Osteoblast (primary cell): ENCODE measurements at places on chromosomes 1 and 21. TPM values are rescaled to one million over a fixed set of nuclear protein-coding genes. Genes with fewer than 3 reads are reported as not detected.

Gene DMBX1
- total RNA-seq, result not detected in 2 replicates

Gene STRIP1
- 51.0 and 51.4 TPM in 2 replicates for total RNA-seq

Gene TMPRSS2
- under 0.01 TPM in 1 of 2 replicates, not detected in the other for total RNA-seq

Gene KHDRBS1
- total RNA-seq, result 52.8 and 53.9 TPM in 2 replicates

Gene SDC3
- 38.0 and 39.8 TPM in 2 replicates for total RNA-seq

Gene LRRIQ3
- 0.59 and 0.72 TPM in 2 replicates for total RNA-seq
